ENCODE measurements at places on chromosomes 6 and 20.

DNA sequence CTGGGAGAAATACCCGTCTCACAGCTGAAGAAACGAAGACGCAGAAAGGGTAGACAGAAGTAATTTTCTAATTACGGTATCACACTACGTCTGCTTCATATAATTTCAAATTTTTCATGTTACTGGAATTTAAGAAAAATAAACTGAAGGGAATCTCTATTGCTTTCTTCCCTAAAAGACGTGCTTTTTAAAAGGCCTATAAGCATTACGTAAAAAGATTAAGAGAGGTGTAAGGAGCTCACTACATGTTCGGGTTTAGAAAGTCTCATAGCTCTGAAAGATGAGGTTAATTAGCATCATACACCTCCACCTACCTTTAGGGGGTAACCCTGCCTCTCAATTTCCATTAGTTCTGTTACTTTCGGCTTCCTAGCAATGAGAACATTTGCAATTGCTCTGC, 787 bp upstream of the PLAGL1 start:
- DNase-seq = no peak

DNA sequence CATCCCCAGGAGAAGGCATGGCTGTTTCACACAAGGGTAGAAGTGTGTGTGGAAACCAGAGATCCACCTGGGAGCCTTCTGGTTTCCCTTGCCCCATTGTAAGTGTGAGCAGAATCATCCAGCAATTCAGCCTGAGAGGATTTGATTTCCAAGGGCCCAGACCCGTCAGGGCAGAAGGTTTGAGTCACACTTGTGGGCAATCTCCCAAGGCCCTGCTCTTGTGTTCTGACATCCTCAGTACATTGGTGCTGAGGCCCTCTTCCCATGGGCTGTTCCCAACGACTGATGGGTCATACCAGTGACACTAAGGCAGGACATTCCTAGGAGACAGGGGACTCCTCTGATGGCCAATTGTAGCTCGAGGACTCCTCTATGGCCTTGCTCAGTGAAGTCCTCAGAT, 58.2 kb upstream of the POLR1H start:
- no peak for DNase-seq

DNA sequence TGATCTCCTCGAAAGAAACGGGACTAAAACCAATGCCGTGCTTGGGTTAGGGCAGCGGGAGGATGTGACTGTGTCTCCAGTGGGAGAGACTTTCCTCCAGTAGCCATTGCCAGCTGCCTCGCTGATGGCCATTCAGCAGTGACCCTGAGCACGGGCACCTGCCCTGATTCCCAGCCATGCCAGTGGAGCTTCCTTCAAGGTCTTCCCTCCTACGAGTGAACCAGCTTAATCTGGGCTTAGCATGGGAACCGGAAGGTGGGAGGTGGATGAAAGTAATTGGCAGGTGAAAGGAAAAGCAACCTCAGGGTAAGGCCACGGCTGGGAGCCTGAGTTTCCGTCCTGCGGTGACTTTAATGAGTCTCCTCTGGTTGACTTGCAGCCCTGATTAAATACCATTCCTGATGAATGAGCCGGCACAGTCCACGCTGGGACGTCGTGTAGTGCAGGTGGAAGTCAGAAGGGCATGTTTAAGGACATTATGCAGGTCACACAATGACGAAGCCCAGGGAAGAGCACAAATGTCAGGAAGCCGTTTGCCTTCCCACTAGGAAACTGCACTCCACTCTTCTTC, 813.5 kb downstream of the QKI start:
- DNase-seq = no peak

DNA sequence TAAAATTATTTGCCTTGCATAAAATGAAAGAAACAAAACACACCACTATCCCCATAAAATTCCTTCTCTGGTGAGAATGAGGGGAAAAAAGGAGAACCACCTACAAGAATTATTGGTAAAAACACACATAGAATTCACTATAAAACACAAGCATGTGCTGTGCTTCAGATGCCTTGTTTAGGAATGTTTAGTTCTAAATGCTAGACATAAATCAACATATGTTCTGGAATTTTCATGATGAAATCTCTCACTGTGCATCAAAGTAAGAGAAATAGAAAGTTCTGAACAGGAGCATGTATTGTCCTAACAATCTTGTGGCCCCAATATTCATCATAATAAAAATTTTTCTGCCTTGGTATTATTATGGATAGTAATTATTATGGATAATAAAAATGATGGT, 111.0 kb downstream of the PLCB4 start:
- no peak for DNase-seq

DNA sequence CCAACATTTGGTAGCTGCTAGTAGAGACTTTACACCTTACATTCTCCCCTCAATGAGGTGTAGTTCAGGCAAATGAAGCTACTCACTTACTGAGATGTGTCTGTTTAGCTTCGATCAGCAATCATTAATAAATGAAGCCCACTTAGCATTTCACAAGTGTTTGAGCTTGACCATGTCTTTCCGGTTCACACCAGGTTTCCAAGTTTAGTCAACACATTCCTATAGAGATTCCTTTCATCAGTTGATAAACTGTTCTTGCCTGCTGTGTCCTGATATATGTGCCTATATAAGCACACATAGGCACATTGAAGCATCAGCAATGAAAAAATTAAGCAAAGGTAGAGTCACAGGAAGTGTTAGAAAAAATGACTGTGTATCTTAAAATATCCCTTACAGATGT, 150.0 kb downstream of the BTBD3 start:
- DNase-seq = no peak

GRCh38 chr6:142816486-142816885, 128.5 kb downstream of the HIVEP2 start:
- DNase-seq = no peak

DNA sequence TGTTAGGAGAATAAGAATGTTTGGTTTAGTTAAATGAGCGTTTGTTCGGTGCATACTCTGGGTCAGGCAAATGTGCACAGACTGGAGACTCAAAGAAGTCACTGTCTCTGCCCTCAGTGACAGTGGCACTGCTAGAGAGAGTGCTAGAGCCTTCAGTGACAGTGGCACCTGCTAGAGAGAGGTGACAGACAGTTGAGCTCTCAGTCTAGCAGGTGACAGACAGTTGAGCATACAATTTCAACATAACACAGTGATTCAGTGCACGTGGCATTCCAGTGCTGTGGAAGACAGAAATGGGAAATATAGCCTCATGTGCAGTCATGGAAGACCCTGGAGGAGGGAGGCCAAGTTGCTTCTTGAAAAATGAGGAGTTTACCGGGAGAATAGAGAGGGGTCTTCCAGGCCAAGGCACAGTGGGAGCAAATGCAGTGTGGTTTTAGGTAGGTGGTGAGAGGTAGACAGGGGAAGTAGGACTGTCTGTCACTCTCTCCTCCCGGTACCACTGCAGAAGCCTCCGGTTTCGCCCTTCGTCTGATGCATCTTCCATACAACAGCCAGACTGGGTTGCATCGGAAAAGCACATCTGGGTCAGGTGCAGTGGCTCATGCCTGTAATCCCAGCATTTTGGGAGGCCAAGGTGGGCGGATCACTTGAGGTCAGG, 107.9 kb upstream of the CLDN20 start:
- no peak for DNase-seq
